ENCODE measurements at places on chromosomes 12 and 14.

GRCh38 chr12:62866451-62867082, 68.4 kb downstream of the PPM1H start:
- no peak for DNase-seq

GRCh38 chr12:6699259-6699988, 1.2 kb downstream of the PIANP start:
- no peak for DNase-seq

- no peak for DNase-seq
Observed at GRCh38 chr12:68042212-68042699, 53.0 kb downstream of the IFNG-AS1 start.

GRCh38 chr14:37623426-37623951, 28.1 kb downstream of the TTC6 start:
- DNase-seq, result no peak

DNA sequence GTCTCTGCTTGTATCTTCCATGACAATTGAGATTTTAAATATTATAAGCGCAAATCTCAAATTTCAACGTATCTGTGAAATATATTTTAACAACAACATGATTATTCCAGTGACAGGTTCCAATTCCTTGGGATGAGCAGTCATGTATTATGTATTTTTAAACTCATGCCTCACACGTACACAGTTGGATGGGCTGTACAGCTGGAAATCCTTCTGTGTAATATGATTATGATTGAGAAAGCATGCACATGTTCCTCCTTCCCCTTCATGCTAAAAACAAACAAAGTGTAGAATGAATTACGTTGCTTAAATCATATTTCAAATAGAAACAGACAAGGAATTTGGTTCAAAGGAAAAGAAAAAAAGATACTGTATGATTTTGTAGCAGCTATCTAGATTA, 428.3 kb downstream of the TMTC2 start:
- DNase-seq, result no peak

GRCh38 chr14:33642080-33642479, 308.8 kb downstream of the EGLN3 start:
- DNase-seq, result no peak

GRCh38 chr12:6774499-6775062, 2.3 kb downstream of the LAG3 start:
- DNase-seq, result no peak

- DNase-seq, result no peak
Observed at GRCh38 chr14:95290871-95291431, 28.8 kb downstream of the CLMN start.

DNA sequence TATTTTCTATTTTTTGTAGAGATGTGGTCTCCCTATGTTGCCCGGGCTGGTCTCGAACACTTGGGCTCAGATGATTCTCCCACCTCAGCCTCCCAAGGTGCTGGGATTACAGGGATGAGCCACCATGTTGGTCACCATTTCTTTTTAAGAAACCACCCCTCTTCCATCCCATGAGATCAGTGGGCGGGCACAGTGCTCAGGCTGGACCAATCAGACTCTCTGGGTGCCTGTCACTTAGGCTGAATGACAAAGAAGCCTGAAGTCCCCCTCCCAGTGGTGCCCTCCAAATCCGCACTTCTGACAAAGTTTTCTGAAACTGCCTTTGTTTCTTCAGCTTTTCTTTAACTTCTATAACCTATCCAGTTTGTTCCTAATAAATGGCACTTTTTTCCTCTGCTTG, 48.2 kb downstream of the CALM1 start:
- no peak for DNase-seq

DNA sequence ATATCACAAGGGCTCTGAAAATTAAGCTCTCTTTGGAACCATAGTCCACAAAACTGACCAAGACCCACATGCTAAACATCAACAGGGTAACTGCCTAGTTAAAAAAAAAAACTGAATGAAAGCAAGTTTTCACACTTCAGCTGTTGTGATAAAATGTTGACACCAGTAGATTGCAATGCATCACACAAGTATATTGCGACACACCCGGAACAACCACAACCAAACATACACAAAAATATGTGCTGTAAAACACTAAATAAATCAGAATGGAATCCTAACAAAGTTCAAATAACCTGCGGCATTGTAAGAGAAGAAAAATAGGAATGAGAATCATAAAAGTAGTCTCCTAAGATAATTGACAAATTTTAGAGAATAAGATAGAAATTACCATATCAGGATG, 710.3 kb downstream of the AACS start:
- DNase-seq, result no peak

DNA sequence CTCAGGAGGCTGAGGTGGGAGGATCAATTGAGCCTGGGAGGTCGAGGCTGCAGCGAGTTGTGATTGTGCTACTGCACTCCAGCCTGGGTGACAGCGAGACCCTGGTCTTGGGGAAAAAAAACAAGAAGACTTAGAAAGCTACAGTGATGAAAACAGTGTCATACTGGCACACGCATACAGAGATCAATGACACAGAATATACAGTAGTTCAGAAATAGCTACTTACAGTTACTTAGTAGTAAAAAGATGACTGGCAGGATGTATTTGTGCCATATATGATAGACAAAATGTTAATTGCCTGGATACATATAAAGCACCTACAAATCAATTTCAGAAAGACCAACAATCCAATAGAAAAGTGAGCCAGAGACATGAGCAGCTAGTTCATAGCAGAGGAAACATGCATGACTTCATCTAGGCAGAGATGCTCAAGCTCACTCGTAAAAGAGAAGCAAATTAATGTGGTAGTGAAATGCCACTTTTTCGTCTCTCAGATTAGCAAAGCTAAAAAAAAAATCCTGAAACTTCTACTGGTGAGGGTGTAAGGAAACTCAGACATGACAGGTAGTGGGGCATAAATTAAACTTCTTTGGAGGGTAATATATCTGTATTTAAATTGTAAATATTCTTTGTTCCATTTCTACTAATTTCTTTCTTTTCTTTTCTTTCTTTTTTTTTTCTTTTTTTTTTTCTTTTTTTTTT, 2.5 kb upstream of the ALDH2 start:
- no peak for DNase-seq

DNA sequence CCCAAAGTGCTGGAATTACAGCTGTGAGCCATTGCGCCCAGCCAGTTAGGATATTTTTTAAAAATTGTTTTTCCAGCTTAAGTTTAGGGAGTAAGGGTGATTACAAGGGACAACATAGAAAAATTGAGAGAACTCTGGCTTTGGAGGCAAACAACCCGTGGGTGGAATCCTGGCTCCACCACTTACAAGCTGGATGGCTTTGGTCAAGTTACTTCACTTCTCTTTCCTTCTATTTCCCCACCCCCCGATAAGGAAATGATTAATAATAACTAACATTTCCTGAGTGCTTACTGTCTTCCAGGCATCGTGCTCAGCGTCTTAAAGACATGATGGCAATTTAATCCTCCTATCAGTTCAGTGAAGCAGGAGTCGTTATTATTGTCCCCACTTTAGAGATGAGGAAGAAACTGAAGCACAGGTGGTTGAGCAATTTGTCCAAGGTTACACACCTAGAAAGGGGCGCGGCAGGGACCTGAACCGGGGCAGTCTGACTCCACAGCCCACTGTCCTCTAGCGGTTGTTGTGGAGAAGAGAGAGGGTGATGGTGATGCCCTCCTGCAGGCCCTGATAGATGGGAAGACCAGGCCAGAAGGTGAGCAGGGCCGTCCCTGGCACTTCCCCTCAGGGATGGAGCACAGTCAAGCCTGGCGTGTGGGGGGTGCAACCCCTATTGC, 16.7 kb upstream of the FAIM2 start:
- DNase-seq, result no peak

DNA sequence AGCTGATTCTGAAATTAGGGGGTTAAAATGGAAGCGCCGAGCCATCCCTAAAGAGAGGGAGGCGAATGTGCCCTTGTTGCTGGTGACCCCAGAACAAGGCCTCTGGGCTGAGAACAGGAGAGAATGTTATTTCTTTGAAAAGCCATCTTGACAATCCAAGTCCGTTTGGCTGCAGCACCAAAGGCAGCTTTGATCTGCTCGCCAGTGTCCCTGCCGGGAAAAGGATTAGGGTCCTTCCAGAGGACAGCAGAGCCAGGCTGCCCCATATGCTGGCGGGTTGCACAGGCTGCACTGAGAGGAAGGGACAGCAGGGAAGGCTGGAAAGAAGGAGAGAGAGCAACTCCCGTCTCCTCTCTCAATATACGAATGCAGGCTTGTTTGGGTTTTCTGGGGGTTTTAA, 141.7 kb downstream of the TMEM132C start:
- DNase-seq, result peak; percentile 11

Measured in nucleus accumbens (tissue), 56 donors.